ENCODE measurements at places on chromosomes 7 and 10. TPM values are rescaled to one million over a fixed set of nuclear protein-coding genes. Genes with fewer than 3 reads are reported as not detected.

DNA sequence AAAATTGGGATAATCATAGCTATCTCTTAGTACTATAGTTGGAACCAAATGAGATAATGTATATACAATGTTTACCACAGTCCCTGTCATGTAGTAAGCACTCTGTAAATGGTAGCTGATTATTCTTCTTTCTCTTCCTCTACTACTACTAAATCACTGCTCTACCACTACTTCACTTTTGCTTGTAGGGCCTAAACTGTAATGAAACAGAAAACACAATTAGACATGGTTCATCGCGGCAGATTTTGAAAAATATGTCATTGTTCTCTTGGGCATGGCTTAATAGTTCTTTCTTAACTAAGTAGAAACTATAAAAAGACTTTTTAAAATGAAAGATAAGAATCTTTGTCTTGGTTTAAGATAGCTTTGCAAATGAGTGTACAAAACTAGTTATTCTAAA is 34.9 kb downstream of the R3HCC1L start:
- H3K27ac ChIP-seq = no peak overlapping the region
- peaks cover 24% of the 10 kb centered on the region for H3K36me3 ChIP-seq
- no peak for DNase-seq
- H3K4me1 ChIP-seq = peaks cover 6% of the 10 kb centered on the region

DNA sequence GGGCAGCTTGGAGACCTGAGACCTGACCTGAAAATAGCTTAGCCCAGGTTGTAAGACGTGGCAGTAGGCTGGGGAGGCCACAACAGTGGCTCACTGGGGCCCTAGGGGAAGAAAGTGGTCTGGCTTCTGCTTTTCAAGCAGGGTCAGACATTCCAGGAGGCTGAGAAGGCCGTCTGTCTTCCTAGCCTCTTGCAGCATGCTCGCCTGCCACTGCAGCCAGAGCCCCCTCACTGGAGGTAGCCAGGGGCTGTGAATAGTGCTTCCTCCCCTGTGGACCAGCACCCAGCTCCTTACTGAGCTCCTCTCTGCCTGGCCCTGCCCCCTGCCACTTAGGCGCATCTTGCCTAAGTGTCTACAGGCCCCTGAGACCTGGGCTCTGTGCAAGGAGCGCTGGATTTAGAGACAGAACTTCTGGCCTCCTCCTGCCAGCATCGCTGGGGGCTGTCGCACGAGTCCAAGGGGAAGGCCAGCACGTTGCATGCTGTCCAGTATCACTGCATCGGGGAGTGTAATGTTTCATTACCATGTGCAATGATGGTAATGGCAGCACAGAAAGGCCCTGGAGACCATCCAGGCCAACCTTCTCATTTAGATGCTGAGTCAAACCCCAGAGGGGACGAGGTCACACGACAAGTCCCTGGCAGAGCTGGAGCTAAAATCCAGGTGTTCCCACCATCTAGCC is 12.7 kb downstream of the ZMIZ1 start:
- H3K4me1 ChIP-seq = peaks cover 25% of the 10 kb centered on the region
- no peak for DNase-seq
- H3K27ac ChIP-seq = no peak overlapping the region
- H3K4me3 ChIP-seq = no peak overlapping the region
- no peaks in the 10 kb centered on the region for H3K36me3 ChIP-seq
- H3K27me3 ChIP-seq = peaks cover 2% of the 10 kb centered on the region

GRCh38 chr10:79191951-79192676 is 123.3 kb downstream of the ZMIZ1 start:
- H3K4me3 ChIP-seq = no peak overlapping the region
- no peak overlapping the region for H3K27ac ChIP-seq
- peaks cover 3% of the 10 kb centered on the region for H3K27me3 ChIP-seq
- no peaks in the 10 kb centered on the region for H3K36me3 ChIP-seq
- H3K4me1 ChIP-seq = peaks cover 6% of the 10 kb centered on the region

DNA sequence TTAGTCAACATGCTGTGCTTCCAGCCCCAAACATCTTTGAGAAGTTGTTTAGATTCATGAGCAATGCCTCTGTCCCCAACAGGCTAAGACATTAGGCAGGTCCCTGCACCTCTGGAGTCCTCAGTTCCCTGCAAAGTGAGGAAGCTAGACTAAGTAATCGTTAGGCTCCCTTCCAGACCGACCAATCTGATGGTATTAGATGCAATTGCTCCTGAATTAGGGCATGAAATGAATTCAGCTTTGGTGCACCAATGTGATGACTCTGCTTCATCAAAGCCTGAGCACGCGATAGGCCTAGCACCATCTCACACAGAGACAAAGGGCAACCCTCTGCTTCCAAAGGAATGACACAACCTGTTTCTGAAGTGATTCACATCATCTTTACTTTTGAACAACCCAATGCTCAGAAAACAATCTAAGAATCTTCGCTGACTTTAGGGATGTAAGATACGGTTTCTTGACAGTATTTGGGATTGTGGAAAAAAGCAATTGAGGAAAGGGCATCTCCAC is 723 bp upstream of the TES start:
- peaks cover 2% of the 10 kb centered on the region for H3K27me3 ChIP-seq
- peak overlapping the region; percentile 57 for H3K4me3 ChIP-seq
- peaks cover 6% of the 10 kb centered on the region for H3K36me3 ChIP-seq
- peaks cover 35% of the 10 kb centered on the region for H3K4me1 ChIP-seq
- H3K27ac ChIP-seq = no peak overlapping the region
- no peak for DNase-seq

DNA sequence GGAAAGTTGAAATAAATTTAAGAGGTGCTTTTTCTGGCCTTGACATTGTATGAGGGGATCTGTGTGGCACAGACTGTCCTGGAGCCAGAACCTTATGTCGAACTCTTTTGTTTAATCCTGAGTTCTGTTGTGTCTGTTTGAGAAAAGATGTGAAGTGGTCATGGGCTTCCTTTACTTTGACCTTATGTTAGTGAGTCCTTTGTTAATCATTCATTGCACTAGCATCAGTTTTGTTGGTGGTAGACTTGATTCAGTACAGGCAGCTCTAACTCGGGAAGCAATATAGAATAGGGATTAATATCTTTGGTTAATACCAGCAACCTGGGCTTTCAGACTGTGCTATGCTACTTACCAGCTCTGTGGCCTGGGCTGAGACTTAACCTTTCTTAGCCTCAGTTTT is 123.9 kb upstream of the FZD1 start:
- H3K27me3 ChIP-seq = no peaks in the 10 kb centered on the region
- H3K4me1 ChIP-seq = no peaks in the 10 kb centered on the region
- DNase-seq = no peak
- no peak overlapping the region for H3K27ac ChIP-seq

DNA sequence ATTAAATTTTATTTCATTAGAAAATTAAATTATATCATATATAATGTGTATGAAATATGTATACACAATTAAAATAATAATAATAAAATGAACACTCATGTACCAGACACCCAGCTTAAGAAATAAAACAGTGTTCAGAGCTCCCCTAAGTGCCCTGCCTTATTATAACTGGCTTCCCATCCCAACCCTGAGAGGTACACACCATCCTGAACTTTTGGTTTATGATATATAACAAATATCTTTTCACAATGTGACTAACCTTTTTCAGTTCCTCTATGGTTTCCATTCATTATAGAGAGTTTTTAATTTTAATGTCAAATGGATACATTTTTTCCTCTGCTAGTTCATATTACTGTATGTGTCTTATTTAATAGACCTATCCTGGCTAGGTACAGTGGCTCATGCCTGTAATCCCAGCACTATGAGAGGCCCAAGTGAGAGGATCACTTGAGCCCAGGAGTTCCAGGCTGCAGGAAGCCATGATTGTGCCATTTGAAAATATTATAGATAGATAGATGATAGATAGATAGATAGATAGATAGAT is 24.0 kb upstream of the STEAP2 start:
- peaks cover 4% of the 10 kb centered on the region for H3K36me3 ChIP-seq
- no peaks in the 10 kb centered on the region for H3K27me3 ChIP-seq
- no peak overlapping the region for H3K4me3 ChIP-seq
- H3K27ac ChIP-seq = no peak overlapping the region

DNA sequence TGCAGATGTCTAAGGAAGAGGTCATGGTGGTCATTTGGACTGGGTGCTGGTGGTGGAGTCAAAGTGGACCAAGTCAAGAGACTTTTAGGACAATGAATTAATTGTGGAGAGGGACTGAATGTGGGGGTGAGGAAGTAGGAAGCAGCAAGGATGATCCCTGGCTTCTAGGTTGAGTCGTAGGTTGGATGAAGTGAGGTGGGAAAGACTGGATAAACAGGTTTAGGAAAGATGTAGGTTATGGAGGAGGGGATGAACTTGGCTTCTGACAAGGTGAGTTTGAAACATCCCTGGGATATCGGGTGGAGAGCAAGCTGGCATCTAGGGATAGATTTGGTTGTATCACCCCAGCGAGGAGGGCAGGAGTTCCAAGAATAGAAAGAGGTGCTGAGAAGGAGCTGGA is 7.6 kb downstream of the SEMA4G start:
- no peak overlapping the region for H3K4me3 ChIP-seq
- no peak for DNase-seq
- H3K36me3 ChIP-seq = peaks cover 5% of the 10 kb centered on the region
- peaks cover 4% of the 10 kb centered on the region for H3K27me3 ChIP-seq
- H3K4me1 ChIP-seq = no peaks in the 10 kb centered on the region

DNA sequence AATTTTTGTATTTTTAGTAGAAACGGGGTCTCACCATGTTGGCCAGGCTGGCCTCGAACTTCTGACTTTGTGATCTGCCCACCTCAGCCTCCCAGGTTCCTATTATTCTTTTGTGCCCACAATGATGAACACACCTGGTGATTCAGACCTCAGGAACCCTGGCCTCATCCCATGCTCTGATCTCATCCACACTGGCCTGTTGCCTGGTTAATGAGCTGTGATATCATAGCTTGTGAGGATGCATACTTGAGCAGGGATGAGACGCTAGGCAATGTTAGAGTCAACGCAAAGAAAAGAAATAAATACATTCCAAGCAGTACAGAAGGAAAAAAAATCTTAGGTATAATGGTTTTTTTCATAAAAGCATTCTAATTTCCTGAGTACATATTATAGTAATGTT is 82.4 kb upstream of the RNF32 start:
- no peaks in the 10 kb centered on the region for H3K36me3 ChIP-seq
- H3K27ac ChIP-seq = no peak overlapping the region
- DNase-seq = no peak
- H3K4me1 ChIP-seq = no peaks in the 10 kb centered on the region
- H3K27me3 ChIP-seq = peaks cover 8% of the 10 kb centered on the region

- no peak overlapping the region for H3K27ac ChIP-seq
- no peaks in the 10 kb centered on the region for H3K27me3 ChIP-seq
- H3K4me1 ChIP-seq = no peaks in the 10 kb centered on the region
- DNase-seq = no peak
- H3K4me3 ChIP-seq = no peak overlapping the region
- no peaks in the 10 kb centered on the region for H3K36me3 ChIP-seq
Measured at GRCh38 chr7:43242628-43243255, 130.3 kb downstream of the HECW1 start.

DNA sequence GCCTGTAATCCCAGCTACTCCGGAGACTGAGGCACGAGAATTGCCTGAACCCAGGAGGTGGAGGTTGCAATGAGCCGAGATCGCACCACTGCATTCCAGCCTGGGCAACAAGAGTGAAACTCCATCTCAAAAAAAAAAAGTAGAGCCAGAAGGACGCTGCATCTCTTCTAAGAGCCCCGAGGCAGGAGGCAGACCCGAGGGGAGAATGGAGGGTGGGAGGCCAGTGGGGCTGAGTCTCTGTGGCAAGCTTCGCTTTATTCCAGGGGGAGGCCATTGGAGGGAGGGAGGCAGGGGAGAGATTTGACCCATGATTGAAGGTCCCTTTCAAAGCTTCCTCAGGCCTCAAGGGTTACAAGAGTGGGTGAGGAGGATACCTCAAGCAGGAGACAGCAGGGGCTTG is 18.7 kb downstream of the TTYH3 start:
- no peaks in the 10 kb centered on the region for H3K27me3 ChIP-seq
- peaks cover 3% of the 10 kb centered on the region for H3K4me1 ChIP-seq

GRCh38 chr7:30596014-30596641 is 1.4 kb downstream of the GARS1 start:
- no peaks in the 10 kb centered on the region for H3K27me3 ChIP-seq
- H3K4me3 ChIP-seq = peak overlapping the region; percentile 99
- peaks cover 78% of the 10 kb centered on the region for H3K4me1 ChIP-seq
- no peak for DNase-seq

DNA sequence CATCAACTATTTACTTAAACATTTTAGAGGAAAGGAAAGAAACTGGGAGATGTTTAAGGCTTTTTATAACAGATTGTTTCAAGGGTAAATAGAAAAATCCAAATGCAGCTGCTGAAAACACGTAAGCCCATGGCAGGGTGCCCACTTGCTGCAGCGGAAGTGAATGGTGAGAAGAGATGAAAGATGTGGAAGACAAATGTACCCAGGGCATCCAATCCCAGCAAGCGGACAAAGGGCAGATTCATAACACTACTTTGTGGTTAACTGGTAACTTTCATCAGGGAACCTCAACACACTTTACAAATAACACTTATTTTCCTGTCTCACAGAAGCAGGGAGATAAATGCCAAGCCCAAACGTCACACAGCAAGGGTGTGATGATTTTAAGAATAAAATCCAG is 358.4 kb downstream of the KCNMA1 start:
- H3K4me3 ChIP-seq = no peak overlapping the region
- H3K27me3 ChIP-seq = peaks cover 9% of the 10 kb centered on the region
- H3K4me1 ChIP-seq = no peaks in the 10 kb centered on the region
- DNase-seq = no peak
- no peaks in the 10 kb centered on the region for H3K36me3 ChIP-seq

DNA sequence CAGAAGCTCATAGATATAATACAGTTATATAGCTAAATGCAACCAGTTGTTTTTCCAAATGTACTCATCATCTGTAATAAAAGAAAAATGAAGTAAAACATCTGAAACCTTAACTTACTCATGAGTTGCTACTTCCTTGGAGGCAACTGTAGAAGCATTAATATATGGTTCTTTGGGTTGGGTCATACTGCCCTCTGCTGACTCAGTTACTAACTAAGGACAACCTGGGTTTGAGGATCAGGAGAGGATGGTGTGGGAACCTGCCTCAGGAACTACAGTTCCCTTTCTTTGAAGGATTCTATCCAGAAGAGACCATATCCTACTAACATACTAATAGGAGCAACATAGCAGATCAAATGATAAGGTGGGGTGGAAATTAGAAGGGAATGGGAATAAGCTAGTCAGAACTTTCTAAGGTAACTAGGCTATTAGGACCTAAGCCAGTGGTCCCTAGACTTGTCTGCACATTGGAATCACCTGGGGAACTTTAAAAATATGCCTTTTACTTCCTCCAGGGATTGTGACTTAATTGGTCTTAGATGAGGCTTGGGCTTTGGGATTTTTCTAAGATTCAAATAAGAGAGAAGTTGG is 20.7 kb downstream of the COX15 start:
- H3K27ac ChIP-seq = no peak overlapping the region
- peaks cover 12% of the 10 kb centered on the region for H3K36me3 ChIP-seq
- peak; percentile 10 for DNase-seq

Gene PDLIM1
- total RNA-seq = 2.9 TPM

Gene CHRM2
- not detected for total RNA-seq

Gene HOXA3
- total RNA-seq = not detected
